Stimulated activated naive CD4-positive, alpha-beta T cell (primary cell): ENCODE measurements at places on chromosomes 1 and 21.

GRCh38 chr1:186849826-186850225 is 21.1 kb downstream of the PLA2G4A start:
- no peak for DNase-seq

GRCh38 chr21:28541371-28542112 is 451.1 kb downstream of the LTN1 start:
- DNase-seq: no peak

- no peak for DNase-seq
Measured at GRCh38 chr1:22196641-22197040, 53.7 kb upstream of the WNT4 start.

DNA sequence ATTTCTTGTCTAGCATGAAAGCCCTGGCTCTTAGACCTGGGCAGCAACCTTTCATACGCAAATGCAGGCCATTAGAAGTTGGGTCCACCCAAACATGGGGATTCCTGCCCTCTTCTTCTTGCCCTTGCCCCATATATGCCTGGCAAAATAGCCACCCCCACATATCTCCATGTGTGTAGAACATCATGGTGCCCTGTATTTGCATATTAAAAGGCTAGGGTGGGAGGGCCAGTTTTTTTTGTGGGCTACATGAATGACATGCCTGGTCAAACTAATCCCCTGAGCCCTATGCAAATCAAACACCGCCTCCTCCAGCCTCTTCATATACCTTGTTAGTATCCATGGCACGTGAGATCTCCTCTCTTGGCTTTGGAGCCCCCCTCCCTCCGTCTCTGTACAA is 24.7 kb downstream of the MFSD2A start:
- no peak for DNase-seq

GRCh38 chr1:206693592-206693991 is 8.9 kb downstream of the MAPKAPK2 start:
- no peak for DNase-seq

- DNase-seq: no peak
Measured at GRCh38 chr1:217193151-217193550, 437.7 kb downstream of the GPATCH2 start.

DNA sequence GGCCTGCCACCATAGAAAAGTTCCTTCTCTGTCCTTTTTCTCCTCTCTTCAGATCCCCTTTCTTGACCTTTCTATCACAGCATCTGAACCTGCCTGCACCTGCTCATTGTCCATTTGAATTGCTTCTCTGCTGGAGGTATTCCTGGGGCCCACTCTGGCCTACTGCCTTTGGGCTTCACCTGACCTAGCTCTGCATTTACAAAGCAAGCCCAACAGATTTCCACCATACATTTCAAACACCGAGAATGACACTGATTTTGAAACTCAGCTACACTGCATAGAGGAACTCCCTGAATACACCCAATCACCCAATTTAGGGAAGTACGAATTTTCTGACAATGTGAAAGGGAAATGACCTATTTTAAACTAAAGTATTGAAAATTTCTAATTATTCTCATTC is 284.5 kb upstream of the USP25 start:
- DNase-seq: no peak

DNA sequence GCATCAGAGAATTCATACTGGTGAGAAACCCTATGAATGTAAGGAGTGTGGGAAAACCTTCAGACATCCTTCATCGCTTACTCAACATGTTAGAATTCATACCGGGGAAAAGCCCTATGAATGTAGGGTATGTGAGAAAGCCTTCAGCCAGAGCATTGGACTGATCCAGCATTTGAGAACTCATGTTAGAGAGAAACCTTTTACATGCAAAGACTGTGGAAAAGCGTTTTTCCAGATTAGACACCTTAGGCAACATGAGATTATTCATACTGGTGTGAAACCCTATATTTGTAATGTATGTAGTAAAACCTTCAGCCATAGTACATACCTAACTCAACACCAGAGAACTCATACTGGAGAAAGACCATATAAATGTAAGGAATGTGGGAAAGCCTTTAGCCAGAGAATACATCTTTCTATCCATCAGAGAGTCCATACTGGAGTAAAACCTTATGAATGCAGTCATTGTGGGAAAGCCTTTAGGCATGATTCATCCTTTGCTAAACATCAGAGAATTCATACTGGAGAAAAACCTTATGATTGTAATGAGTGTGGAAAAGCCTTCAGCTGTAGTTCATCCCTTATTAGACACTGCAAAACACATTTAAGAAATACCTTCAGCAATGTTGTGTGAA is 12.8 kb downstream of the ZFP69B start:
- DNase-seq: no peak

- DNase-seq: no peak
Measured at GRCh38 chr21:37273911-37274690, 7.0 kb upstream of the VPS26C start.

DNA sequence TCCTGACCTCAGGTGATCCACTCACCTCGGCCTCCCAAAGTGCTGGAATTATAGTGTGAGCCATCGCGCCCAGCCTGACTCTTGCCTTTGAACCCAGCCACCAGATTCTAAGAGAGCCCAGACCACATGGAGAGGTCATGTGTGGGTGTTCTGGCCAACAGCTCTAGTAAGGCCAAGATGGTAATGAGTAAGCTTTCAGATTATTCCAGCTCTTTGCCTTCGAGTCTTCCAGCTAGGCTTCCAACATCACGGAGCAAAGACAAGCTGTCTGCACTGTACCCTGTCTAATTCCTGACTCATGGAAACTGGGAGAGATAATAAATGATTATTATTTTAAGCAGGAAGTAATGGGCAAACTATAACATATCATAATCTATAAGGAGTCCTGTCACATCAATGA is 14.8 kb upstream of the ZFP69B start:
- no peak for DNase-seq

GRCh38 chr1:58850636-58851035 is 66.8 kb upstream of the JUN start:
- no peak for DNase-seq

DNA sequence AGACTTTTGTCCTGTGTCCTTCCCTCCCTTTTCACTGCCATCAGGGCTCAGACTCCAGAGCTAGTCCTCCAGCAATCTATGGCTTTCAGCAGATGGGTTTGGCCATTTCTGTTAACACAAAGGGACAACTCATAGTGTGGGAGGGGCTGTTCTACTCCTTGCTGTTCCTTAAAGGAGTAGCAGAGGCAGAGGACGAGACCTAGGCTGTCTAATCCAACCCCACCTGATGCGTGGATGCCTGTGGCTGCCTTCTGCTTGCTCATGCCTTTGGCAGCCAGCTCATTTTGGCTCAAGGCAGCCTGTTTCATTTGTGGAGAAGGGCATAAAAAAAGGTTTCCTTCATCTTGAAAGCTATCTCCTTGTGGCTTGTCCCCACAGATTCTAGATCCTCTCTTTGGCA is 27.0 kb downstream of the MFSD2A start:
- DNase-seq: no peak

GRCh38 chr1:20686883-20687725 is 25.9 kb upstream of the DDOST start:
- DNase-seq: no peak

GRCh38 chr1:184590163-184590750 is 164.4 kb downstream of the EDEM3 start:
- DNase-seq: no peak

DNA sequence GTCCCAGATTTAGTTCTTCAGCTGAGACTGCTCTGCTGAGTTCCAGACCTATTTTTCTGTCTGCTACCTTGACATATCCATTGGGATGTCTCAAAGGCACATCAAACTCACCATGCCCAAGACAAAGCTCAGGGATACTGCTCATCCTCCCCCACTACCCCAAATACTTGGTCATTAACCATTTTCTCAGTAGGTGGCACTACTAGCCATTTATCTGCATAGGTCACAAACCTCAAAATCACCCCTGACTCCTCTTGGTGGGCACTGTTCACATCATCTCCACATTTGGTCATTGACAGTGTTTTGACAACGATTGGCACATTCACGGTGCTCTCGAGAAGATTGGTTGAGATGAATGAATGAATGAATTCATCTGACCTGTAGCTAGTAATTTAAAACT is 32.1 kb downstream of the CACNA1S start:
- no peak for DNase-seq

DNA sequence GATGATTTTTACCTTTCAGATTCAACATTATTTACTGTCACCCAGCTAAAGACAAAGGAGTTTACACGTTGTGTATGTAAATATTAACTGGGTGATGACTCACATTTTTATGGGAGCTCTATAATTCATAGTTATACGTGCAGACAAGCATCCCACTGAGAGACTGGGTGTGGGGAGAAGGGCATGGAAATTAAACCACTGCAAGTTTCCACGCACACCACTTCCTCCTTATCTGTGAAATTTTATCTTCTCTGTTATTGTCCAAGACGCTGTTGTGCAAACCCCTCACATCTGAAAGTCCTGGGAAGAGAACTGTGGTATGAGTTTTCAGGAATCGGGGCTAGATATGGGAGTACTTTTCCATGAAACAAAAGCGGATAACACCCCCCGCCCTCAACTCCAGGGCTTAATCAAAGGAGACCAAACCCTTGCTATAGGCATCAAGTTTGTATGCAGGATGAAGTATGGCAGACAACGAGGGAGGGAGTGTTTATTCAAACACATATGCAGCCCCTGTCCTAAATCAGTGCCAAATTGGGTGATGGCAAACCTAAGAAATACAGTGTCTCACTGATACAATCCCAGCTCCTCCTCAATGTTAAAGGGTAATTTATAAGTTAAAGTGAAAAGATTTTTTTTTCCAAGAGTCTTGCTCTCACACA is 23.3 kb upstream of the DPT start:
- DNase-seq: no peak

GRCh38 chr1:70360321-70360720 is 5.8 kb upstream of the ANKRD13C start:
- DNase-seq: no peak

GRCh38 chr1:178025613-178026356 is 55.9 kb upstream of the SEC16B start:
- no peak for DNase-seq

DNA sequence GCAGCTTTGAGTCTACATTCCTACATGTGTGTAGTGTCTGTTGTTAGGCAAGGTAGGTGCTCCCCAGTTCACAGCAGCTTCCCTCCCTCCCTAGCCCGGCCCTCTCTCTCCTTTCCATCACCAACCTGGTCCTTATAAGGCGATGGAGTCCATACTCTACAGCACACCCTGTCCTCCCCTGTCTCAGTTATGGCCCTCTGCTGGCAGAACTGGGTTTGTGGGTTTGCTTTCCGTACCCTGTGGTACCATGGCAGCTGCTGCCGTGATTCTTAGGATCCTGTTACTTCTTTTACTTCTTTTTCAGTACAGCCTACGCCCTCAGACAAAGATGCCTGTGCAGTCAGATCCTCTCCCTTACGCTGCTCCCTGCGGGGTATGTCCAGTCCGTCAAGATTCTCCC is 31.7 kb downstream of the AK5 start:
- peak; percentile 14 for DNase-seq

DNA sequence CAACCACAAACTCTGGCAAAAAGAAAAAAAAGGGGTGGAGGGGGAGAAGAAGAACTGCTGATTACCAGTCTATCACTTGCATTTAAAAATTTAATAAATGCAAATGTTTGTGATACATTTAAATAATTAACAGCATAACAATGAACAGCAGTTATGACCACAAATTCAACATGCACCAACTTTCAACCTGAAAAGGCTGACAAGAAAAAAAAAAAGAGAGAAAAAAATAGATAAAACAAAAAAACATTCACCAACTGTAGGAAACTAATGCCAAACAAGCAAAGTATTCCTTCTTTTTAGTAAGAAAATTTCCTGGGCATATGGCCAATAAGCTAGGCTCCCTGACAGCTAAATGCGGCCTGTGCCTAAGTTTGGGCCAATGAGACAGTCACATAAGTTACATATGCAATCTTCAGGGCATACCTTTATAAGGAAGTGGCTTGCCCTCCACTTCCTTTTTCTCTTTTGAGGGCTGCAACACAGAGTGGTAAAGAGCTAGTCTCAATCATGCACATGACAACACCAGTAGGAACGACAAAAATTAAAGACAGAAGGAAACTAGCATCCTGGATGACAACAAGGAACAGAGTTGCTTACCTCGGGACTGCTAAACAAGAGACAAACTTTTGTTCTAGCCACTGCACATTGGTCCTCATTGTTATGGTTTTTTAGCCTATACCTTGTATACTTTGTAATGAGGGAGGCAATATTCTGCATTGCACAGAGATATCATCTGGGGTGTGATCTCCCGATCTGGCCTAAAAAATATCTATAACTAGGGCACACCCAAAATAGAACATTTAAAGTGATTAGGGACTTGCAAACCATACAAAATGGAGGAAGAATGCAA is 24.2 kb upstream of the PHTF1 start:
- DNase-seq: peak; percentile 73

DNA sequence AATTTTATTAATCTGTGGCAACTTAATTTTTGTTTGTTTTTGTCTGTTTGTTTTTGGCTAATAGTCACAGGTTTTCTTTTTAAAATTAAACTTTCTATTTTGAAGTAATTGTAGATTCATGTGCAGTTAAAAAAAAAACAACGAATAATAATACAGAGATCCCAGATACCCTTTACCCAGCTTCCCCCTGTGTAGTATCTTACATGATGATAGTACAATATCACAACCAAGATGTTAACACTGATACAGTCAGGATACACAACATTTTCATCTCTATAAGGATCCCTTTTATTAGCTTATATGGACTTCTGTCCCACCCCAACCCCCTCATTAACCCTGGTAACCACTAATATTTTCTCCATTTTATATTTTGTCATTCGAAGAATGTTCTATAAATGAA is 5.9 kb downstream of the VPS45 start:
- DNase-seq: no peak

DNA sequence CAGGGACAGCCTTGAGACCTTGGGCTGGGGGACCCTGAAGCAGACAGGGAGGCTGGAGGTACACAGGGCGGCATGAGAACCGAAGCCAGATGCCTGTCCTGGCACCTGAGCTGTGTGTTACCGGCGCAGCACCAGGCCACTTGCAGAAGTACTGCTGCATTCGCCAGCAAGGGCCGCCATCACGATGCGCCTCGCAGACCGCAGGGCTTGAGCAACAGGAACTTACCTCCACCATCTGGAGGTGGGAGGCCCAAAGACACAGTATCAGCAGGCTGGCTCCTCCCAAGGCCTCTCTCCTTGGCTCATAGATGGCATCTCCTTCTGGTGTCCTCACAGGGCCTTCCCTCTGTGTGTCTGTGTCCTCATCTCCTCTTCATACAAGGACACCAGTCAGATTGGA is 90.1 kb downstream of the PRDM16 start:
- DNase-seq: no peak

GRCh38 chr1:173422456-173422976 is 54.6 kb upstream of the PRDX6 start:
- no peak for DNase-seq

GRCh38 chr1:95042286-95042685 is 30.5 kb downstream of the ALG14 start:
- DNase-seq: no peak

- no peak for DNase-seq
Measured at GRCh38 chr1:237981223-237981622, 90.5 kb upstream of the ZP4 start.

DNA sequence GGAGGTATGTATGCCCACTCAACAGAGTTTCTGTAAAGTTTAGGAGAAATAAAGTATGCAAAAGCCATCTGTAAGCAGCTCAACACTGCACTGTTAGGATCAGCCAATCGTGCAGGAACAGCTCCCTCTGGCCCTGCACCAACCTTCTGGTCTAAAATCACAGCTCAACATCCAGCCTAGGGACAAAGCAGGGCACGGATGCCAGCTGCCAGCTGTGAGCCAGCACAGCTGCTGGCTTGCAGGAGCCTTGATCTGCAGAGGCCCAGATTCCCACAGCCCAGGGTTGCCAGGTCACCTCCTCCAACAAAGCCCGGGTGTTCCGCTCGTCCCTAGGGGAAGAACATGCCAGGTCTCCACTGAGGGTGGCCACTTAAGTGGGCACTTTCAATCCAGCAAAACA is 8.6 kb downstream of the ACOT7 start:
- DNase-seq: no peak
